ENCODE measurements at places on chromosomes 5 and 9. TPM values are rescaled to one million over a fixed set of nuclear protein-coding genes. Genes with fewer than 3 reads are reported as not detected.

TYRP1 gene
- 0.23 TPM for total RNA-seq

- no peak for DNase-seq
These were observed 9.5 kb upstream of the SFXN1 start for GRCh38 chr5:175468892-175469291.

DNA sequence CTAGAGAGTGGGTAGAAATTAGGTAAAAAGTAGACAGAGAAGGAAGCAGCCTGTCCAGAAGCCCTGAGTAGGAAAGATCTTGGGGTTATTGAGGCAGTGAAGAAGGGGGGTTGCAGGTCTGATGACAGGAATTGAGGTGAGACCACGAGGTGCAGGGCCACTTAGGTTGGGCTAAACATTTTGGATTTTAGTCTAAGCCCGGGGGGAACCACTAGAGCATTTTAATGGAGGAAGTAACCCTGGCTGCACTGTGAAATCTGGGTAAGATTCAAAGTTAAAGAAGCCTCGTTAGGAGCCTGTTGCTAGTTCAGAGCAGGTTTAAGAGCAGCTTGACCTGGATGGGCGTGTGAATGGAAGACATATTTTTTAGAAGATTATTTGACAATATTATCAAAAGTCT is 38.3 kb downstream of the MAP3K1 start:
- no peak for DNase-seq

SH3TC2 gene
- 0.13 TPM for total RNA-seq

GRCh38 chr5:123997064-123997461 is 485.1 kb downstream of the CSNK1G3 start:
- no peak for DNase-seq

DNA sequence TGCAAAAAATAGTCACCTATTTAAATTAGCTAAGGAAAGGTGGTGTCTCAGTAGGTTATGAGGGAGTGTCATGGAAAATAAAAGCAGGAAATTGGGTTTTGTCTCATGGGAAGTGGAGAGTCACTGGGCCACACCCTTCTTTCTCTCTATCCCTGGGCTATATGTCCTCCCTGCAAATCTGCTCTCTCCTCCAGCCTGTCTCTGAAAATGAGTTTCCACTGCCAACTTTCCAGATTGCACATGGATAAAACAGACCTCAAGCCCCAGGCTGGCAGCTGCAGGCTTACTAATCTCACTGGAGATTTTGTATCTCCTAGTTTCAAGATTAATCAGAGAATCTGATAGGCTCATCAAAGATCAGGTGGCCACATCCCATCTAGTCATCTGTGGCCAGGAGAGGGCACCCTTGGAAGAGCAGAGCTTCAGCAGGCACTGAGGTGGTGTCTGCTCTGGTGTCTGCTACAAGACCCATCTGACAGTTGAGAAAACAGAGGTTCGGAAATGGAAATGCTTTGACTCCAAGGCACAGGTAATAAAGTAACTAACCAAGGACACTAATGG is 178.9 kb downstream of the MSX2 start:
- DNase-seq: no peak

All from endothelial cell (in vitro differentiated cells).